ENCODE measurements at places on chromosomes 4 and X.

DNA sequence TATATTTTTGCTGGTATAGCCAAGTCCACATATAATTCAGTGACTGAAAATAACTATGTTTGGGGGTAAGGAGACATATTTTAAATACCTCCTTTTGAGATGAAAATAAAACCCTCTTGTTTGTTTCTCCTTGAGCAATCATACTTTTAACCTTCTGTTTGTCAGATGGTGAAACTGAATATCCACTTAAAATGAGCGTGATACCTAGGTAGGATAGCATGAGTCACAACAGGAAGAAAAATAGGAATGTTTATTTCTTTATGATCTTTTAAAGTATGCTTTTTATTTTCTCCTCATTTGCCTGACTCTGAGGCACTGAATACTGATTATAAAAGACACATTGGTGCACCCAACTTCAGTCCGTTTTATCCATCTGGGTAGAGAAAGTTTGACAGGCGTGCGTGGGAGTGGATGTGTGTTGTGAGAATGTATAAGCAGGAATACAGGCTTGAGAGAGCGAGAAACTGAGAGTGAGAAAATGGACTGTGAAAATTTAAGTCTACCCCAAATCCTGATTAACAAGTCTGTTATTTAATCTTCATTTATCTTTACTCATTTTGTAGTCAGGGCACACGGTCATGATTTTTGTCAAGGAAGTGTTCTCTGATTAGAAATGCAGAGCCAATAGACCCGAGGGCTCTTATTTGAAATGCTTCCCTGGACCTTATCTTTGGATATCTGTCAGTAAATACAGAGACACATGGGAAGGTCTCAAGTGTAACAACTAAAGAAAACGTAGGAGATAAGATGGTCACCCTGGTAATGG is 62.1 kb upstream of the ANTXR2 start:
- no peak for DNase-seq

GRCh38 chr4:8639777-8640720 is 47.5 kb downstream of the CPZ start:
- DNase-seq, result no peak

DNA sequence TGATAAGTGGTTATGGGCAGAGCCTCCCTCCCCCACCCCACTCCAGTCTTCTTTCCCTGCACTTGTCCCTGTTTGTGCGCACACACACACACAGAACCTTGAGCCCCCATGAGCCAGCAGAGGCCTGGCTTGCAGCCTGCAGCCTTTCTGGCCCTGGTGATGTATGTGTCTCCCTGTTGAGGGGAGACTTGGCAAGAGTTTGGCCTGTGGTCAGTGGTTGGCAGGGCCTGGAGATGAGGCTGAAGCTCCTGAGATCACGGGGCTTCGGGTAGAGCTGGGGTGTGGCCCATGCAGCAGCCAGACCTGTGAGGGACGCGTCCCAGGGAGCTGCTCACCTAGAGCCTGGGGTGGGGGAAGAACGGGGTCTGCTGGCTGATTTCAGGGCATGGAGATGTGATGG is 2.3 kb downstream of the GPR173 start:
- DNase-seq, result no peak

DNA sequence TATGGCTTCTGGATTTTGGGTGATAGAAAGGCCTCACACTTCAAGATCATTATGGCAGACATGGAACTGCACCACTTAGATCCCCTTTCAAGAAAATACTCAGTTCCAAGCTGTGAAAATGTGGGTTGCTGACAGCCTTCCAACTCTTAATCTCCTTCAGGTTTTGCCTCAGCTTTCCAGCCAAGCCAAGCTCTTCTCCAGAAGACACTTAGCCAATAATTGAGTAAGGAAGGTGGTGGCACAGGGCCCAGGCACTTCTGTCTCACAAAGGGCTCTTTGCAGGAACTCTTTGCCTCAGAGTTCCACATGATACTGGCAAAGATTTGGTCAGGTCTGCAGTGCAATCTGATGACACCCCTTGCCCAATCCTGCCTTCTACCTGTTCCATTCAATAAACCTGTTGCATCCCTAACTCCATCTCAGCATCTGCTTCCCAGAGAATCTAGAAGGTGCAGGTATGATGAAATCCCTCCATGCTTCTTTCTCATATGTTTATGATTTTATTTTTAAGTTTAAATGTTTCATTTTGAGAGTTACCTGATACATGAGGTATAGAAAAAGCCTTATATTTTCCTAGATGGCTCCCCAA is 30.6 kb downstream of the ANXA5 start:
- no peak for DNase-seq

DNA sequence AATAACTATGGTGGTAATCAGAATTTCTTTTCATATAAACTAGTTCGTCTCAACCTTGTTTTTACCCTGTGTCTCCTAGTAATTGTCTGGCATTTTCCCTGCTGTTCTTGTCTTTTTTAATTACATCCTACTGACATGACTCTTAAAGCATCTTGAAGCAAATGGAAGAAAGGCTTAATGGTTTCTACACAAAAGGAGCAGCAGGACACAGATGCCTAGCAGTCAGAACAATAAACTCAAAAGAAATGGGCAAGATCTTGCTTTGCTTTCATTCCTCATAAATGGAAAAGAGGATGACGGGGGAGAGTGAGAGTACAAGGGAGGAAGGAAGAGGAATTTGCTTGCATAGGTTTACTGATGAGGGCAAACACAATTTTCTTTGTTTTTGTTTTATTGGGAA is 293.2 kb upstream of the EMCN start:
- no peak for DNase-seq

DNA sequence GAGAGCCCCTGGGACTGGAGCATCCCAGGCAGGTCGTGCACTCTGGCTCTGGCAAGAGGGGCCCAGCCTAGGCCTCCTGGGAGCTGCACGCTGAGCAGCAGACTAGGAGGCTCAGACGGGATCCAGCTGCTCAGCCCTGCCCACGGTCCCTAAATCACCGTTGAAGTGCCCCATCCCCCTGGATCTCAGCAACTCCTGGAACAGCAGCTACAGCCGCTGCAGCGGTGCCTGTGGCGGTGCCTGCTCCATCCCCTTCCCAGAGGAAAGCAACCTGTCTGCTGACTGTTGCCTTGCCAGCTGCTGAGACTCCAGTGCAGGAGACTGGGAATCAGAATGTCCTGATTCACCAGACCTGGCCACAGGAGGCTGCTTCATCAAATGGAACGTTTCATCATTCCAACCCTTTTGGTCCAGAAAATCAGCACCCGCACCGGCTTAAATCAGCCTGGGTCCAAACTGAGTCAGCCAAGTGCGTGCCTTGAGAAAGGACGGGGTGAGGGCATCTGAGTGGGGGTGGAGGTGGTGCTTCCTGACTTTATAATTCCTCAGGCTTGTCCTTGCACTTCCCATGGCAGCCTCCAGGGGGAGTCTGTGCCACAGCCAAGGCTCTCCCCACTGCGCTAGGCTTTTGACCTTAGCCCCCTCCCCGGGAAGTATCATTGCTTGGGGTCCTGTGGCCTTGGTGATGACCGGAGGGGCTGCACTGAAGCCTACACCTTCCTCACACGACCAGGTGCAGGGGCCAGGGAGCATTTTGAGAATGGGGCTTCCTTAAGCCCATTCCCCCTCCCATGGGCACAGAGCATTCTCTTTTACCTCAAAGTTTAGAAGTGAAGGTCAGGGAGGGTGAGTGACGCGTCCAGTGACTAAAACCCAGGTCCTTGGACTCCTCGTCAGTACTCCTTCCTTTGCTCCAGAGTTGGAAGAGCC is 6.5 kb downstream of the ZNF185 start:
- DNase-seq, result no peak

DNA sequence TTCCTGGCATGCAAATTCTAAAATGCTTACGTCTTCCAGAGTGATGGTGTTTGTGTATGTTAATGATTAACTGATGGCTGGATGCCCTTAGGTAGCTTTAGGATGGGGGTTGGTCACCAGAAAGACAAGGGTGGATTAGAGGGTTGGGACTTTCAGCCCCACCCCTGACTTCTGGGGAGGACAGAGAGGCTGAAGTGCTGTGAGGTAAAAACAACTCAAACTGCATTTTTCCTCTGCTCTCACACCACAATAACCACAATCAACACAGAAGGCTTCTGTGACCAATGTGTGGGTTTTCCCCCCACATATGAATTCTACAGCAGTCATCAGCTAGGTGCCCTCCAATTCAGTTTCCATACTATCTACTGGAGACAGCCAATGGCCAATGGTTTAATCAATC is 18.7 kb upstream of the DDIT4L start:
- DNase-seq, result no peak

DNA sequence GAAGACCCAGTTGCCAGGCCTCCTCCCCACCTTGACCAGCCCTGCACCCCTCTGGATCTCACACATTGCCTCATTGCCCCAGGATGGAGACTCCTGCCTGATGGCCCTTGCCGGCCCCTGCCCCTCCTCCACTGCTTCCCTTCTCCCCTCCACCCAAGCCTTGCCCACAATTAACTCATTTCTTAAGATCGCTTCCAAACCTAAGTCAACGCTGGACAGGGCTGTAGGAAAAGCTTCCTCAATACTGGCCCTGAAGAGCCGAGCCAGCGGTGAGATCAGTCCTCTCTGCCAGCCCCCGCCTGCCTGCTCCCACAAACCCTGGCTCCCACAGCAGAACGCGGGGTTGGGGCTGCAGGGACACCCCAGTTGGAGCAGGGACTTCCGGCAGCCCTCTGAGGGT is 7.5 kb upstream of the HAUS7 start:
- DNase-seq, result no peak

- DNase-seq, result no peak
Observed at GRCh38 chr4:172822331-172822730, 346.3 kb upstream of the GALNT7 start.

DNA sequence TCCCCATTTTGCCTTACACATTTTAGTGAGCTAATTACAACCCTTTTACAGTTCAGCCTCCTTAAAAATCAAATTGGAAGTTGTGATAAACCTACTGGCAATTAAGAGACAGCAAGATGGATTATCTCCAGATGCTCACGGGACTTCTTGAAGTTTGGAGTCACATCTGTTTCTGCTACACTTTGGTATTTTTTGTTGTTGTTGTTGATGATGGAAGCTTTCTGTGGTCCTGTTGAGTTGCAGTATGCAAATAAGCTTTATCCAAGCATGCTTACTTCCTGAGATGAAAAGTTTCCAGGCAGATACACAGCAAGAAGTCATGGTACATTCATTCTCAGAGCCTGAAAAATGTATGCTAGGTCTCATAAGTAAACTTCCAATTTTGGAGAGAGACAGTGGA is 670.0 kb upstream of the AMOT start:
- no peak for DNase-seq

- no peak for DNase-seq
Observed at GRCh38 chr4:121253961-121254360, 89.8 kb upstream of the TNIP3 start.

GRCh38 chr4:102537269-102537668 is 36.1 kb downstream of the NFKB1 start:
- no peak for DNase-seq

GRCh38 chr4:92304121-92304520 is 355 bp downstream of the GRID2 start:
- DNase-seq, result no peak

DNA sequence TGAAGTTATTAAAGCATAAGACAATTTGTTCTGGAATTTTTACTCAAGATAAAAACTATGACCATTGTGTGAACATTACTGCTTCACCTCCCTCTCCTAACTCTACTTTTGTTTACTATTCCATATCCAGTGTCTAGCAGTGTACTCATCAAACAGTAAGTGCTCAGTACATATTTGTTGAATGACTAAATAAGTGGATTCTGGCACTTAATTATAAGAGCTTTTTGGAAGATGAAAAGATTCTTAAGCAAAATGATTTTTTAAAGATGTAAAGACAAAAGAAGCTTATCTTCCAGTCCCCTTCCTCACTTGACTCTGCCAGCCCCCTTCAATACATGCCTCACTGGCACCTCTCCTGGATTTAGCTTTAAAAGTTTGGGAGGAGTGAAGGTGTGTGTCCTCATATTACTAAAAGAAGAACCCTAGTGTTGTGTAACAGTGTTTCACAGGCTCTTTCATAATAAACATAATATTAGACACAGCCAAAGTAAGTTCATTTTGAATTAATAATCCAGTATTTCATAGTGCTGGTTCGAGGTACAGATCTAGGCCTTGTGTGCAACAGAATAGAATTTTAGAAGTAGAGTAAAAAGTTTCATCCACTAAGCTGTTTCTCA is 53.0 kb downstream of the GAB1 start:
- no peak for DNase-seq

DNA sequence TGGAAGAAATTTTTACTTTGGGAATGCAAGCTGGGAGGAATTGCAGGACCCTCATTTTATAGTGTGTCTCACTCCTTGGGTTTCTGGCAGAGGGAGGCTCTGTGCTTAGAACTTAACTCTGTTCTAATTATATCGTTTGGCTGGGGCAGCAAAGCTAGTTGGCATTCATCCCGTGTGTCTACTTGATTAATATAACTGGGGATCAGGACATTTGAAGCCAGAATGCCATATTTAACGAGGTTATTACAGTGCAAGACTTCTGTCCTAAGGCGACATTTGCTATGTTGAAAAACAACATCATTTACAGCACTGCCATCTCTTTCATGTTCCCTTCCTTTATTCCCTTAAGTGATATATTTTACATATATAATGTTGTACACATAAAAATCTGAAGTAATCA is 179.1 kb upstream of the TBC1D9 start:
- no peak for DNase-seq

- DNase-seq, result no peak
Observed at GRCh38 chrX:9253211-9253610, 211.6 kb upstream of the TBL1X start.

GRCh38 chrX:110281377-110281776 is 36.5 kb downstream of the AMMECR1 start:
- no peak for DNase-seq

DNA sequence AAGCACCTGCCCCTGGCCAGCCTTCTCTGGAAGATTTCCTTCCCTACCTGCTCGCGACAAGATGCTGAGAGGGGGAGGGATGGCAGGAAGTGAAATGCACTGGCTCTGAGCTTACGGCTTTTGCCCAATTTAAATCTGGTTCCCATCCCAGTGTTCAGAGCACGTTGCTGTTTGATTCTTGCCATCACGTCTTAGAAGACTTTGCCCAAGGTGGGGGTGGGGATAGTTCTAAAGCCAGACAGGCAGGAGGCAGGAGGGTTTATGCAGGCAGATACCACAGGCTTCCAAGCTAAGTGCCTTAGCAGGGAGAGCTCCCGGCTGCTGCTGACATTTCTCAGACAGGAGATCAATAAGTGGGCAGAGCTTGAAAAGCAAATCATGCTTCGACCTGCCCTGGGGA is 393.9 kb downstream of the MID1IP1 start:
- DNase-seq, result no peak

- no peak for DNase-seq
Observed at GRCh38 chrX:9122519-9123245, 88.8 kb upstream of the FAM9B start.

- no peak for DNase-seq
Observed at GRCh38 chr4:174156239-174156826, 127.1 kb downstream of the FBXO8 start.

- no peak for DNase-seq
Observed at GRCh38 chr4:30866346-30866745, 146.2 kb downstream of the PCDH7 start.
